ENCODE measurements at places on chromosomes 11 and 22.

- DNase-seq, result no peak
These were observed 38.4 kb downstream of the CD44 start for GRCh38 chr11:35177370-35177769.

GRCh38 chr11:445765-446588 is 4.1 kb upstream of the PTDSS2 start:
- DNase-seq, result no peak

- DNase-seq, result no peak
These were observed 30.5 kb downstream of the CTNND1 start for GRCh38 chr11:57792060-57792541.

DNA sequence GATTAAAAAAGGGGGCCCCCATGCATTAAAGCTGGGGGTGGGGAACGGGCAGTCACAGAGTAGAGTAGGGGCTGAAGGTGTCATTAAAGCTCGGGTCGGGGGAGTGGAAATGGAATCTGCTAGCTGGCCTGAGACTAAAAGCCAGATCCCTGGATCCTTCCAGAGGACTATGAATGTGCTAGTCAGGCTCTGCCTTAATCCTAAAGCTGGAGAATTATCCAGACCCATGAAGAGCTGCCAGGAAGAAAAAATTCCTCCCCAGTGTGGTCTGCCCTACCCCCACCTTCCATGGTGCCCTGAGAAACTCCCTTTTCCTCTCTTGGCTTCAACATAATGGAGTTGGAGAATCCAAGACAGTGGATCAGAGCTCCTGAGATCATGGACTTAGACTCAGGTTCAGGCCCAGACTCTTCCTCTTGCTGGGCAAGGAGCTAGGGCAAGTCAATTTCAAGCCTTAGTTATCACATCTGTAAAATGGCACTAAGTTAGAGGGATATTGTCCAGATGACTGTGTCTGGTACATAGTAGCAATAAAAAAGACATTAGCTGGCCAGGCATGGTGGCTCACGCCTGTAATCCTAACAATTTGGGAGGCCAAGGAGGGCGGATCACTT is 24.0 kb upstream of the SMTN start:
- DNase-seq, result no peak

DNA sequence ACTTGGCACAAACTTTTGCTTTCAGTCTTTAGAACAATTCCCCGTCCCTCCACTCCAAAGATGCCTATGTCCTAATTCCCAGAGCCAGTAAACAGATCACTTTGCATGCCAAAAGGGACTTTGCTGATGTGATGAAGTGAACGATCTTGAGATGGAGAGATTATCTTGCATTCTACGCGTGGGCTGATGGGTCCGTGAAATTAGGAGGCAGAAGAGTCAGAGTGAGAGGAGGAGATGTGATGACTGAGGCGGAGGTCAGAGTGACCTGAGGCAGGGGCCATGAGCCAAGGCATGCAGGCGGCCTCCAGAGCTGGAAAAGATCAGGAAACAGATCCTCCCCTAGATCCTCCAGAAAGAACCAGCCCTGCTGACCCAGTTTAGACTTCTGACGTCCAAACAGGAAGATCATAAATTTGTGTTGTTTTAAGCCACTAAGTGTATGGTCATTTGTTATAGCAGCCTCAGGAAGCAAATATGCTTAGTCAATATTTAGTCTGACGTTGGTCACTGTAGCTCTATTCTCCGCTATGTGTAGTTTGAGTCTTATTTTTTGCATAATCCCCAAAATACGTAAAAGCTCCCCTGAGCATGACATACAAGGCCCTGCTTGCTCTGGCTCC is 76.0 kb upstream of the TIMP3 start:
- DNase-seq, result no peak

DNA sequence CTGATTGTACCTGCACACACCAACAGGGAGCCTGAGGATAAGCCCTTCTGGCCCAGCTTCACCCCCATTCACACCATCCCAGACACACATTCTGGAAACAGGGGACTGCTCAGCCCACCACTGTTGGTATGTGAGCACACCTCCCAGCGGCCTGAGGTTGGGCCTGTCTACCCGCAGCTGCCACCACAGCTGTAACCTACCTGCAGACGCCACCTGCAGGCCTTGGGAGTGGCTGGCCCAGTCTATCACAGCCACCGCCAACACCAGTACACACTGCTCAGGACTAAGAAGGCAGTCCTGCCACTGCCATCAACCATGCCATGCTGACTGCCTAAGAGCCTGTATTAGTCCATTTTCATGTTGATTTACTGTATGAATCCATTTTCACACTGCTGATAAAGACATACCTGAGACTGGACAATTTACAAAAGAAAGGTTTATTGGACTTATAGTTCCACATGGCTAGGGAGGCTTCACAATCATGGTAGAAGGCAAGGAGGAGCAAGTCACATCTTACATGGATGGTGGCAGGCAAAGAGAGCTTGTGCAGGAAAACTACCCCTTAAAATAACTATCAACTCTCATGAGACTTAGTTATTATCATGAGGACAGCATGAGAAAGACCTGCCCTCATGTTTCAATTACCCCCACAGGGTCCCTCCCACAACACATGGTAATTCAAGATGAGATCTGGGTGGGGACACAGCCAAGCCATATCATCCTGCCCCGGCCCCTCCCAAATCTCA is 30.6 kb downstream of the RSF1 start:
- DNase-seq, result no peak

- DNase-seq, result no peak
These were observed 14.8 kb downstream of the TRIM29 start for GRCh38 chr11:120122924-120123683.

GRCh38 chr22:48488611-48489511 is 1338.8 kb downstream of the BRD1 start:
- DNase-seq, result peak; percentile 51

- no peak for DNase-seq
These were observed 135.6 kb downstream of the KIRREL3 start for GRCh38 chr11:126864934-126865333.

- no peak for DNase-seq
These were observed 116.4 kb downstream of the ZNF280B start for GRCh38 chr22:22392131-22392530.

- DNase-seq, result peak; percentile 59
These were observed 7.2 kb downstream of the KCNK7 start for GRCh38 chr11:65588199-65589054.

DNA sequence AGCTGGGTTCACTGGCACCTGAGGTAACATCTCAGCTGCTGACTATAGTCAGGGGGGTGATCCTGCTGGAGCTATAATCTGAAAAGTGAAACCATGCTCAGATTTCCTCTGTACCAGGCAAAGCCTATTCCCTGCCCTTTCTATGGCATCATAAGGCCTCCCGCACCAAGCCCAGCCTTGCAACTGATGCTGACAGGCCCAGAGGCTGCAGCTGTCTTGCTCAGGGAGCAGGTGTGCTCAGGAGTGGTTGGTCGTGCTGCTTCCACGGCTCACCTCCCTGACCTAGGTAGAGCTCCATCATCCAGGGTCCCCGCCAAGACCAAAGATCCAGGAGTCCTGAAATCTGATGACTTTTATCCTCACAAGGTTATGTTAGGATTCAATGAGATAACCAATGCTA is 121.7 kb downstream of the FEZ1 start:
- no peak for DNase-seq

GRCh38 chr22:26443901-26444690 is 15.0 kb downstream of the ASPHD2 start:
- DNase-seq, result no peak

- DNase-seq, result peak; percentile 32
These were observed at the start of gene HORMAD2 for GRCh38 chr22:30079952-30080533. TSS of gene HORMAD2 (plus strand) at chr22:30080464. CDS start at chr22:30093953, 13,489 bp downstream.
